A549 treated with dexamethasone at 1 μM for 4 hours (cell line): ENCODE measurements at places on chromosomes 12 and 14. TPM values are rescaled to one million over a fixed set of nuclear protein-coding genes. Genes with fewer than 3 reads are reported as not detected.

OTX2 gene
- not detected in 5 replicates for total RNA-seq

HOXC9 gene
- total RNA-seq: 12.7 to 14.9 TPM (median 14.5 TPM) in 5 replicates

RBMS2 gene
- total RNA-seq: 10.0 to 15.1 TPM (median 12.5 TPM) in 5 replicates

PRR4 gene
- 1.1 to 3.9 TPM (median 3.0 TPM) in 5 replicates for total RNA-seq
